MM.1S (cell line): ENCODE measurements at places on chromosomes 2 and 18.

DNA sequence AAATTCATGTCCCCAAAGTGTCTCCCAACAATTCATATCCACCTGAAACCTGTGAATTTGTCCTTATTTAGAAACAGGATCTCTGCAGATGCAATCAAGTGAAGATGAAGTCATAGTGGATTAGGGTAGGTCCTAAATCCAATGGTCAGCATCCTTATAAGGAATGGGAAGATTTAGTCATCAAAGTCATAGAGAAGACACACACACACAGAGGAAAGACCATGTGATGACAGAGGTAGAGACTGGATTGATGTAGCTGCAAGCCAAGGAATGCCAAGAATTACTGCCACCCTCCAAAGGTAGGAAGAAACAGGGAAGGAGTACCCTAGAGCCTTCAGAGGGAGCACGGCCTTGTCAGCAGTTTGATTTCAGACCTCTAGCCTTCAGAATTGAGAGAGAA, 17.7 kb downstream of the ADD2 start:
- H3K4me3 ChIP-seq: no peak overlapping the region
- no peaks in the 10 kb centered on the region for H3K36me3 ChIP-seq
- H3K4me1 ChIP-seq: no peaks in the 10 kb centered on the region
- no peaks in the 10 kb centered on the region for H3K27me3 ChIP-seq
- no peak for DNase-seq
- H3K27ac ChIP-seq: no peak overlapping the region

GRCh38 chr2:185284696-185285095, 453.9 kb upstream of the FSIP2 start:
- no peak for DNase-seq
- no peak overlapping the region for H3K27ac ChIP-seq
- H3K4me3 ChIP-seq: no peak overlapping the region
- H3K27me3 ChIP-seq: no peaks in the 10 kb centered on the region
- H3K36me3 ChIP-seq: no peaks in the 10 kb centered on the region

GRCh38 chr2:223222397-223222796, 170.4 kb downstream of the KCNE4 start:
- DNase-seq: no peak
- H3K27me3 ChIP-seq: no peaks in the 10 kb centered on the region
- no peak overlapping the region for H3K27ac ChIP-seq
- H3K36me3 ChIP-seq: no peaks in the 10 kb centered on the region
- H3K4me1 ChIP-seq: no peaks in the 10 kb centered on the region

GRCh38 chr18:28635530-28635929, 458.6 kb upstream of the CDH2 start:
- no peak for DNase-seq
- H3K4me3 ChIP-seq: no peak overlapping the region
- H3K36me3 ChIP-seq: no peaks in the 10 kb centered on the region
